ENCODE measurements at places on chromosomes 7 and 10. TPM values are rescaled to one million over a fixed set of nuclear protein-coding genes. Genes with fewer than 3 reads are reported as not detected.

Gene UCMA
- total RNA-seq: not detected

Gene OR9A2
- total RNA-seq: not detected

Gene VIPR2
- not detected for total RNA-seq

Gene NAT16
- total RNA-seq: not detected

Gene CNPY1
- not detected for total RNA-seq

Gene DRGX
- 0.14 TPM for total RNA-seq

Gene CDNF
- total RNA-seq: 0.89 TPM

Gene ACSL5
- 0.95 TPM for total RNA-seq

Gene PIP
- total RNA-seq: not detected

Gene TBXAS1
- not detected for total RNA-seq

Gene SLC18A3
- total RNA-seq: not detected

DNA sequence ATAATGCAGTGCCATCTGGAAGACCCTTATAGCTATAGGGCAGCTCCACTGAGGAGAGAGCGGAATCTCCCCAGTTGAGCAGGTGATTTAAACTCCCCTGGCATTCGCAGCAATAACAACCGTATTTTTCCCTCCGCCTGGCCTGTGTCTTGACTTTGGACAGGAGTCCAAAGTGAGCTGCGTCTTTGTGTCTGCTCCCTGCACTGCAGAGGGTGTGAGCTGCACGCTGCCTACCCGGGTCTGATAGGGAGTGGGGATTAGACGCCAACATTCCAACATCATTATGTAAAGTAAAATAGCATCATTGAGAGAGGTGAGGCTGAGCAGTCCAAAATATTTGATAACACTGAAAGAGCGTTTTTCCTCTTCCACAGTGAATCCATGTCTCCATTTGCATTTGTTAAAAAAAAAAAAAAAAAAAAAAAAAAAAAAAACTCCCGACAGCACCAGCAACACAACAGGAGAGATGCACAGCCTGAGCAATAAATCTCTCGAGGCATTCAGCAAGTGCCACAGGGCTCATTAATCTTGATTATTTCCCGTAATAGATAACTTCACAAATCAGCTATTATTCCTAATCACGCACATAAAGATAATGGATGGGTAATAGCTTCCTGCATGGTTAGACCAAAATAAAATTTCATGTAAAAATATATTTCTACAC is 68.6 kb downstream of the CELF2 start:
- DNase-seq: no peak

DNA sequence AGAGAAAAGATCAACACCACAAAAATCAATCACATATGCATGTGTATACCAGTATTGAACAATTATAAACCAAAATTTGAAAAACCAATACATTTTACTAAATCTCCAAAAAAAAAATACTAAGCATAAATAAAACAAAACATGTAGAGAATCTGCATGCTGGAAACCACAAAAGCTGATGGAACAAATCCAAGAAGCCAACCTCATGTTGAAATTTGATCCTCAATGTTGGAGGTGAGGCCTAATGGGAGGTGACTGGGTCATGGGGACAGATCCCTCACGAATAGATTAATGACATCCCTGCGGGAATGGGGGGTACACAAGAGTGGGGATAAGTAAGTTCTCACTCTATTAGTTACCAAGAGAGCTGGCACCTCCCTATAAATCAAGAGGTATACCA is 82.5 kb downstream of the OAT start:
- DNase-seq: no peak

DNA sequence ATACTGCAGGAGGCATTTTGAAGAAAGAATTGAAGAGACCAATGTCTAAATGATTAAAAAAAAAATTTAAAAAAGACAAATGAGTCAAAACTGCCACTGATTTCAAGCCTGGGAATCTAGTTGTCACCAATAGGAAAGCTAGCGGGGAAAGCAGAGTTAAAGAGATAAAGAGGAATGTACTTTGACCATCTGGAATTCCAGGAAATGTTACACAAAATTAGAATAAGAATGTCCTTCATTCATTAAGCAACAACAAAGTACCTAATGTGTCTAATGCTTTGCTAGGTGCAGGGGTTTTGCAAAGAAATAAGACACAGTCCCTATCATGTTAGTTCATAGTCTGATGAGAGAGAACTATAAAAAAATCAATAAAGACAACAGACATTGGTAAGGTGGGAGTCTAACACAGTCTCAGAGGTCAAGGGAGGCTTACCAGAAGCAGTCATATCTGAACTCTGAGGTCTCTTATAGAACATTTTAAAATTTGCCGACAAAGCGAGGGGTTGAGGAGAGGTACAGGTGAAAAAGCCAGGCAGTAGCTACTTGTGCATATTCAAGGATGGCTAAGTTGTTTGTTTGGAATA is 8.8 kb upstream of the TYSND1 start:
- DNase-seq: no peak

DNA sequence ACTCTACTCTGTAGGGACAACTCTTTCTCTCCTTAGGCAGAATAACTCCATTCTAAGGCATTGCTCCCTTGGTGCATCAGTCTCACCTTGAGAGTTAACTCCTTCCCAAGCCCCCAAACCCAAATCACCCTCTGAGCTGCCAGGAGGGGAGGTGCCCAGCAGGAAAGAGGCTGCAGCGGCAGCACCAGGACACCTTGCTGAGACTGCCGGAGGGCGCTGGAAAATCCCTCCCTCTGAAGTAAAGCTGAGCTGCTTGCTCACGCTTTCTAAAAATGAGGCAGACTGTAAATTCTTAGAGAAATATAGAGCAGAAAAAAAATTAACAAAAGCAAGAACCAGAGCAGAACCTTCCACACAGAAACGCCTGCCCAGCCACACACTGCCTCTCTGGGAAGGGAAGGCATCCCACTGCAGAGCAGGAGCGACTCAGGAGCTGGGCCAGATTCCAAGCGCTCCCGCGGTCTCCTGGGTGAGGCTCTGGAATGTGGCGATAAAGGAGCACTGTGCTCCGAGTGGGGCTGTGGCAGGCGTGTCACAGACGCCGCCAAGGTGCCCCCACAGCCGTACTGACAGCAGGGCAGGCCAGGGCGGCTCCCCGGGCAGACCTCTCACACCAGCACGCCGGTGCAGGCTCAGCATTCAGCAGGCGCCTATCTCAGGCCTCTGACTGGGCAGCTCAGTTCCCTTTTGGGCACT is 202.1 kb downstream of the TNS3 start:
- peak; percentile 45 for DNase-seq

- DNase-seq: no peak
These were observed 453.1 kb upstream of the MKI67 start for GRCh38 chr10:128579280-128579865.

- no peak for DNase-seq
These were observed 6.9 kb upstream of the ORAI2 start for GRCh38 chr7:102426268-102427018.

DNA sequence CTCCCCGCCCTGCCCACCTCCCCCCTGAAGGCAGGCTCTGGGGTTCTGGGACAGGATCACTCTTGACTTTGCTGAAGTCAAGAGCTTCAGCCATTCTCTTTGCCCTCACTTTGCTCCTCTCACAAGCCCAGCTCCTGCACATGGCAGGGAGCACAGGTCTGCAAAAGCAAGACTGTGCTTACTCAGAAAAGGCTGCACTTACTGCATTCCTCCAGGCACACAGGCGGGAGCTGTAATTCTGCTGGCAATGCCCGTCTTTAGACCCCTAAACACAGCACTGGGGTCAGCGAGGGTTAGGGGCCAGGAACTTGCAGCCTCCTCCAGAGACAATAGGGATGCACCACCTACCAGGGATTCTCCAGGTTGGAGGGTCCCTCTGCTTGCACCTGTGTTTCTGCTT is 523.7 kb downstream of the TCERG1L start:
- no peak for DNase-seq

DNA sequence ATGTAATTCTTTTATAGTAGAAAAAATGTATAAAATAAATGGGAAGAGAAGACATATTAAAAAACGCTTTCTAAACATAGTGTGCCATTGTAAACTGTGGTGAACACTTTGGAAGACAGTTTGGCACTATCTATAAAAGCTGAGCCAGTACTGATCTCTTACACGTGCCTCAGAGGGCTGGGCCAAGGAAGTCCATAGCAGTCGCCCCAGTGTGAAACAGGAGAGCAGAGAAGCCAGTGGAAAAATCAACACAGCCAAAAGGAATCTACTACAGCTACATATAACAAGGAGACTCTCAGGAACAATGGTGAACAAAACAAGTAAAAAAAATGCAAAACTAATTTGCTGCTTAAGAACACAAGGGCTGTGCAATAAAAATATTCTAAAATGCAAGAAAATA is 20.6 kb downstream of the SEPHS1 start:
- no peak for DNase-seq

DNA sequence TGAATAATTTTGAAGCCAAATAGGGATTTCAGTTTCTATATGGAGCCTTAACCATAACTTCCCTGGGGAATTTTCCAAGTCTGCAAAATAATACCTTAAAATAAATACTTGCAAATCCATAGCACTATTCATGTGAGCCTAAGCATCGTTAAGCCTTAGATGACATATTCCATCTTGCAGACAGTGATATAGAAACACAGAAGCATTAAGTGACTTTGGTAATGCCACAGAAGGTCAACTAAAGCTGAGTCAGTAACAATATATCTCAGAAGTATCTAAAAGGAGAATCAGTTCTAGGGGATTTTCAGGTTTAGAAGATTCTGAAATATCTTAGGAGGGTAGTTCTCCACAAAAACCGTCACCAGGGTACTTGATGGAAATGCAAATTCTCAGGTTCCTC is 163.4 kb upstream of the COL1A2 start:
- no peak for DNase-seq

GRCh38 chr7:138886501-138886917 is 88.5 kb upstream of the ATP6V0A4 start:
- DNase-seq: peak; percentile 66

GRCh38 chr10:38038932-38039245 is 28.4 kb downstream of the ZNF33A start:
- DNase-seq: no peak

DNA sequence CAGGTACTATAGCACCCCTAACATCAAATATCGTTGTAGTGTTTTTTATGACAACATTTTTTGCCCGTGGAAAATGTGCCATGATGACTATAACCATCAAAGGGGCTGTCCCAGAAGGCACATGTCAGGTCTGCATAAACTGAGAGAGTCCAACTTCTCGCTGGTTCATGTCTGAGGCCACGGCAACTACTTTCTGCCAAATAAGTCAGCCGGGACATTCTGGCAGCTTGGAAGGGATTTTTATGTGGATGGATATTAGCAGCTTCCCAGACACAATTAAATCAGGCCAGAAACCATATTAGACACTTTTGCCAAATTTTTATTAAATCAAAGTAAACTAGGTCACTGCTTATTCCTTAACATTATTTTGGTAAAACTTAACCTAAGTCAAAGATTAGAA is 477.4 kb upstream of the FZD8 start:
- no peak for DNase-seq

DNA sequence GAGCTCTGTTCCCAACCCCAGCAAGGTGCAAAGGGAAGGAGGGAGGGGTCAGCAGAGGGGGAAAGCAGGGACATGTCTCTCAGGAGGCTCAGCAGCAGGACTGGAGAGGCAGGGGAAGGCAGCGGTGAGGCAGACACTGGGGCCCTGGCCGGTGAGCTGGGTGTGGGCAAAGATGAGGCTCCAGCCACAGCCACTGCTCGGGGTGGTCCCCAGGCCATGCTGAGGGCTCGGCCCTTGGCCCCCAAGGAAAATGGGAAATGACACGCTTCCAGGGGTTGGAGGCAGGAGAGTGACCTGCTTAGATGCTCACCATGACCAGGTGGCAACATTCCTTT is 35.4 kb upstream of the CHST15 start:
- no peak for DNase-seq

- DNase-seq: no peak
These were observed 39.8 kb downstream of the ATOH7 start for GRCh38 chr10:68192113-68192512.

DNA sequence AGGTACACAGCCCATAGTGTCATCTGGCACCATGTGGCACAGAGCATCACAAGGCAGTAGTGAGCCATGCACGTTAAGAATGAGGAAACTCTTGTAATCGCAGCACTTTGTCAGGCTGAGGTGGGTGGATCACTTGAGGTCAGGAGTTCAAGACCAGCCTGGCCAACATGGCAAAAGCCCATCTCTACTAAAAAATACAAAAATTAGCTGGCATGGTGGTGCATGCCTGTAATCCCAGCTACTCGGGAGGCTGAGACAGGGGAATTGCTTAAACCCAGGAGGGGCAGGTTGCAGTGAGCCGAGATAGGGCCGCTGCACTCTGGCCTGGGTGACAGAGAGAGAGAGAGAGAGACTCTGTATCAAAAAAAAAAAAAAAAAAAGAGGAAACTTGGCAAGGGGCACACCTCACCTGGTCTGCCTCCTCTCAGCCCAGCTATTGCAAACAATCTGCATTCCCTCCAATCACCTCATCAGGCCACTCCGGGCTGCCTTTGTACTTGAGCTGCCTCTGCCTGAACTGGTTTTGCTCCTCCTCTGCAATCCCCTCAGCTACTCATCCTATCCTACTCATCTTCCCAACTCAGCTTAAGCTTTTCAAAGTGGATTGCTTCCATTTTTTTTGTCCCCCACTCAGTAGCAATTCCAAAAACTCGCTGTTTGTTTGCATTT is 46.0 kb upstream of the OPTN start:
- no peak for DNase-seq
